ENCODE measurements at places on chromosomes 4 and X.

DNA sequence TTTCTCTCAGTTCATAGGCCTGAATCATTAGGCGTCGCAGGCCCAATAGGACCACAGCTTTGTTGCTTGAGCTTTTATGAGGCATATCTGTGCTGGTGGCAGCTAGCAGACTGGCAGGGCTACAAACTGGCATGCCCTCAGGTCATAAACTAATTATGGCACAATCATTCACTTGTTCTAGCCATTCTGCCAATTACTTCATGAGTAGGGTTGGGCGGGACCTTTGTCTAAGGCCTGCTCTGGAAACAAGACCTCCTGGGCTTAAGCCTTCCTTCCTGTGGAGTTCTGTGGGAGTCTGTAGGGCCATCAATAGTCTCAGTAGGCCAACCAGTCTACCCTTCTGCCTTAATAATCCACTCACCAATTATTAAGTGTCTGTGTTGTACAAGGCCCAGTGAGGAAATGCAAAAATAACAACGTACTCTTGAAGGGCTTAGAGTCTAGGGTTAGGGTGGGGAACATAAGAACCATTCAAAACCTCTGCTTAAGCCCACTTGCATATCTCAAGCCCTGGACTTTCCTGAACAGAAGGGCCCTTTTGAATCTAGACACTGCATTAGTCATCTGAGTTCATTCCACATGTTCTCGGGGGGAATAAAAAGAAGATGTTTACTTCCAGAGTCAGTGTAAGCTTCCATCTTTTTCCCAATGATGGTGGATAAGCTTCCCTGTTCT lies 44.5 kb downstream of the SHROOM4 start:
- DNase-seq: no peak

DNA sequence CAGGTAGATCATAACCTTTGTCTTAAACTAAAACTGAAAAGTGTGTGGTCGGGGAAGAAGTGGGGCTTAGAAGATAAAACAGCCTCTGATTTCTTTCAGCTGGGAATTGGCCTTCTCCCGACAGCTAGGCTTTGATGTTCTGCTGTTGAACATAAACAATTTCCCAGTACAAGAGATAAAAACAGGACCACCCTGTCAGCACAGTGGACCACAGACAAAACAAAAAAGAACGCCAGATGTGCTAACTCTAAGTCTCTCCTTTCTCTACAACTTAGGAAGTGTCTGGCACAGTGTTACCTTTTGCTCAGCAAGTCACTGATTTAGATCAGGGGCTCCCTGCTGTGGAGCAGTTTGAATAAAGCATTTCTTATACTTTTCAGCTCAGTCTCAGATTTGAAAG lies 87.5 kb upstream of the UXT start:
- DNase-seq: no peak

- DNase-seq: peak; percentile 91
These were observed 376.1 kb upstream of the CTSO start for GRCh38 chr4:156329779-156330178.

- no peak for DNase-seq
These were observed 6.7 kb upstream of the FAM200B start for GRCh38 chr4:15674926-15675325.

Measured in suppressor macrophage treated with lipopolysaccharide for 1 hour (primary cell).